NCI-H1694 (cell line): ENCODE measurements at places on chromosomes 3 and 15.

DNA sequence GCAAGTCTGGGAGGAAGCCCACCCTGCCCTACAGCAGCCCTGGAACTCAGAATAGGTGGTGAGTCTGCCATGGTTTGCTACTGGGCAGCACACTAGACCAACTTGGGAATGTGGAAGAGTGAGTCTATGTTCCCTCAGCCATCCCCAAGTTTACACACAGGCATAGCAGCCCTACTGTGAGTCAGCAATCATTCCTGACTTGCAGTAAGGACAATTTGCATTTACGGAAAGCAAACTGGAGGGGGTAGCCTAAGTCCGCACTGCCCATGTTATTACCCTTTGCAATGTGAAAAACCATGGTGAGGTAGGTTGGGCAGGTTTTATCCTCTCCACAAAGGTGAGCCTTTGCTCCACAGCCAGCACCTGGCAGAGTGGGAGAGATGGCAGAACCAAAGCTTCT is 4.6 kb downstream of the TCTA start:
- DNase-seq = no peak

- DNase-seq = no peak
Measured at GRCh38 chr3:193983846-193984818, 151.8 kb upstream of the HES1 start.

- no peak for DNase-seq
Measured at GRCh38 chr15:71002316-71002715, 109.7 kb downstream of the LRRC49 start.

DNA sequence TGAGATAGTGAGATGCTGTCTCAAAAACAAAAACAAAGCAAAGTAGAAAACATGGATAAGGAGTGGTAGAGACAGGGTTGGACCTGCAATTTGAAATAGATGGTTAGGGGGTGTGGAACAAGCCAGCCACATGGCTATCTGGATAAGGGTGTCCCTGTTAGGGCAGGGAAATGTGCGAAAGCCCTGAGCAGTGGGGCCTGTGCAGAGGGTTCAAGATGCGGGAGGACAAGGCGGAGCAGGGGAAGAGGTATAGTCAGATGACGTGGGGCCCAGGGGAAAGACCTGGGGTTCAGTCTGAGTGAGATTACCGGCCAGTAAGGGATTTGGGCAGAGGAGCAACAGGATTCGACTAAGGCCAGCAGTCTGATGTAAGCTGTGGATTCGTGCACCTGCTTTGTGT is 18.4 kb upstream of the NR2E3 start:
- DNase-seq = no peak

DNA sequence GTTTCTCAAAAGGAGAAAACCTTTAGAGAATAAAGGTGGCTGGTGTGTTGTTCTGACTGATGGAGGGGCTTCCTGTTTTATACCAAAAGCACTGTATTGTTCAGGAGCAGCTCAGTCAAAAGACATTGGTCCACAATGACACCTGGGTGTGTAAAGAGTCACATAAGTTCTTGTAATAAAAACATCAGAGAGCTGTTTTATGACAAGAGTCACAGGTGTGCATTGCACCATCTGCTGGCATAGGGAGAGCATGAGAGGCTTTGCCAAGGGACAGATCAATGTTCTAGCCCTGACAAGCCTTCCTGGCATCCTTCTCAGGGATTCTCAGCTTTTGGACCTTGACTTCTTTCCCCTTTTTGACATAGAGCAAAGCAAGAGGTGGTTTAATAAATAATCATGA is 20.4 kb downstream of the ARPP21 start:
- DNase-seq = no peak

GRCh38 chr3:134642445-134643149 is 8.2 kb downstream of the KY start:
- DNase-seq = no peak

- DNase-seq = no peak
Measured at GRCh38 chr3:160544844-160545503, 20.4 kb downstream of the KPNA4 start.

GRCh38 chr15:64017591-64018163 is 28.6 kb downstream of the DAPK2 start:
- no peak for DNase-seq

DNA sequence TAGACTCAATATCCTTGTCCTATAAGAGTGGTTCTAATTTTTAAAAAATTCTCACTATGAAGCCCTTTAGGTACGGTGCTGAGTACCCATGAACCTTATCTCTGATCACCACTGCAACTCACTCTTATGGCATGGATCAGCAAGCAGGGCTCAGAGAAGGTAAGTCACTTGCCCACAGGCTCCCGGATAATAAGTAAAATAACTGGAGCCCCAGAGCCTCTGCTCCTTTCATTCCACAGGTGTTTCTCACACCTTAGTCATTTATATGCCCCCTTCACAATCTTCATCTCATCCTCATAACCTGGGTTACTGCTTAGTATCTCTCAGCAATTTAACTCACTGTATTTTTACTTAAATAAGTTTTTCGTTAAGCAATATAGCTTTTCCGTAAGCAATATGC is 28.4 kb upstream of the AKAP13 start:
- no peak for DNase-seq

GRCh38 chr3:175411405-175411804 is 552.3 kb downstream of the NAALADL2 start:
- DNase-seq = no peak

- DNase-seq = no peak
Measured at GRCh38 chr15:96627031-96627568, 296.6 kb downstream of the NR2F2 start.

DNA sequence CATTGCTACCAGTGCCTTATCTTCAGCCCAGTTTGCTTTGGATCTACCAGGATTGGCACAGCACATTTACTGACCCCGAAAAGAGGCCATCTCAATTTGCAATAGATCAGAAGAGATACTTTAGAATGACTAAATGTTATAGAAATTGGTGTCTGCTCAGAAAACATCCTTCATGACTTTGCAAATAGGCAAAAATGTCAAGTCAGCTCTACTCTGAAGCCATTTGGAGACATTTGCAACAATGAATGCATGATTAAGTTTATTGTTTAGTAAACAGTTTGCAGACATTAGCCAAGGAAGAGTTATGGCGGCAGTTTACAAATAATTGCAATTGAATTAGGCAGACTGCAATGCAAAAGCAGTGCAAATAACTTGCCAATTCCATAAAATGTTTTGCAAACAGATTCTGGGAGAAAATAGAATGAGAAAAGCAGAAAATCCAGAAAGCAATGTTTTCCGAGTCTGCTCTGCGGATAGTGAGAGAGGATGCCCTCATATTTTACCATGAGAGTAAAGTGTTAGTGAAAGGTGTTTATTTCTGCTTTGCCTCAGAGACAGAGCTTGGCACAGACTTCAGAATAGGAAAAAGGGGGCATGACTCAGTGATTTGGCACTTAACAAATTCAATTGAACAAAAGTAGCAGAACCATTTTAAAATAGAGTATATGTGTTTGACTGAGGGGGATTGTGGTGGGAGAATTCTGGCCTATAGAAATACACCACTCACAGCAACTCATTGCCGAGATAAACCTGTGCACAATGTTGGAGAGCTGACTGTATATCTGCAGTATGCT is 334.9 kb upstream of the NR2F2 start:
- DNase-seq = no peak

DNA sequence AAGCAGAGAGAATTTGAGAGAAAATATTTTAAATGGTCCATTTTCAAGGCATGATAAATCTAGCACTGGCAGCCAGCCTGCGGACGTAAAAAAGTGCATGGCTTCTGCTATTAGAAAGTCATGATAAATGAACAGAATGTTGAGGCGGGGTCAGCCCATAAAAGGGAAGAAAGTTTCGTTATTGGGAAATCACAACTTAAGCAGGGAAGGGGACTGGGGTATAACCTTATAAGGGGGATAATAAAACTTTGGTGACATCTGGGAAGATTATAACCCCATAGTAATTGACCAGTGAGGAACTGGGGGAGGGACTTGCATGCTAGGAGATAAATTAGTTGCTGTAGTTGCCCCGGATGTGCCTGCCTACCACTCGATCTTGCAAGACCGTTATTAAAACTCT is 88.4 kb upstream of the PLSCR4 start:
- DNase-seq = no peak

GRCh38 chr15:40762919-40763800 is 708 bp upstream of the GCHFR start:
- no peak for DNase-seq

- DNase-seq = no peak
Measured at GRCh38 chr3:46110701-46111493, 83.6 kb upstream of the XCR1 start.

- no peak for DNase-seq
Measured at GRCh38 chr3:59027607-59028006, 22.2 kb downstream of the CFAP20DC start.

DNA sequence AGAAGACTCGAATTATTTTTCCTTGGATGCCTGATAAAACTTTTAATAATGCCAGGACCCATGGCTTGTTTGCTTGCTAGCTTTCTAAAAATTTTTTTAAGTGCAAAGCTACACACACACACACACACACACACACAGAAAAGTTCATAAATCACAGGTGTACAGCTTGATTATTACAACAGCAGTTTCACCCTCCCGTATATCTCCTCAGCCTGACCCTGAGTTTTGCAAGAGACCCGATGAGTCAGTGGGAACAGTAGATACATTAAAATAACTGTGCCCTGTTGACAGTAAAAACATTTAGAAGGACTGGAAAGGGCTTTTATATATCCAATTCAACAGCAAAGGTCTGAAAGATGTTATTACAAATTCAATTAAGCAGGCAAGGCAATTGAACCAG is 46.7 kb downstream of the EMC4 start:
- DNase-seq = no peak

- DNase-seq = no peak
Measured at GRCh38 chr15:73632670-73633058, 525 bp downstream of the NPTN start.

GRCh38 chr3:141960731-141961130 is 84.3 kb downstream of the ATP1B3 start:
- no peak for DNase-seq

- DNase-seq = no peak
Measured at GRCh38 chr3:149180057-149180573, 41.5 kb downstream of the CP start.

DNA sequence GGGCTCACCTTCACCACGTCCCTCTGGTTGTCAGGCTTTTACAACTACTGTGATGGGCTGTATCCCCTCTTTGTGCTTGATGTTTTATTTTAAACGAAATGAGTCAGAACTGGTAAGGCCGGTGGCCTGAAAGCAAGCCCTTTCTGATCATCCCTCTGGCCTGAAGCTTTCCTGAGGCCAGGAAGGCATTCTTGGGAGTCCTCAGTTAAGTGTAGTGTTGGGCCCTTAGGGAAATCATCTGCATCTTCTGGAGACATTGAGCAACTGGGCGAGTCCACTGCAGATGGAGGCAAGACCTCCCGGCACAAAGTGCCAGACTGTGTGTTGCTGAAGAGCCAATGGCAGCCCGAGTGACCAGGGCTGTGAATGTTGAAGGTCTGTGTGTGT is 33.0 kb upstream of the AMOTL2 start:
- no peak for DNase-seq

- no peak for DNase-seq
Measured at GRCh38 chr15:100671858-100672543, 69.6 kb downstream of the ASB7 start.

- DNase-seq = no peak
Measured at GRCh38 chr3:187021748-187022402, 91.5 kb downstream of the ST6GAL1 start.
